ENCODE measurements at places on chromosomes 7 and 10.

DNA sequence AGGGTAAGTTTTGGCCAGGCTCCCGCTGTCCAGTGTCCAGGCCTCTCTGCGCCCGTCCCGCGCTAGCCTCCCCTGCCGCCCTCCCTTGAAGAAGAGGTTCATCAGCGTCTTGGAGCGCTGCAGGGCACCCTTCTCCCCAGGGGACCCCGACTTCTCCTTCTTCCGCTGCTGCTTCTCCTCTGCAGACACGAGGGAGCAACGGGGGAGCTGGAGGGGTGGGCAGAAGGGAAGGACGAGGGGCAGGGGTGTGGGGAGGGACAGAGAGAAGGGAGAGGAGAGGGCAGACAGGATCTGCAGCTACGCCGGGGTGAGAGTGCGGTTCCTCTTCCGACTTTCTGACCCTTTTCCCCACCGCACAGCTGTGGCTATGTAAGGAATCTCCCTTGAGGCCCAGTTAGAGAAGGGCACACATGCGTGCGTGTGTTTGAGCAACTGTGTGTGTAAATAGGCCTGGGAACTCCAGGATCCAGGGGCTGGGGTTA, 12.8 kb downstream of the PDZD7 start:
- no peak for DNase-seq

GRCh38 chr10:69994262-69994661, 58.4 kb upstream of the MACROH2A2 start:
- DNase-seq: no peak

- no peak for DNase-seq
These were observed 3.4 kb downstream of the STYXL1 start for GRCh38 chr7:76044375-76044865.

DNA sequence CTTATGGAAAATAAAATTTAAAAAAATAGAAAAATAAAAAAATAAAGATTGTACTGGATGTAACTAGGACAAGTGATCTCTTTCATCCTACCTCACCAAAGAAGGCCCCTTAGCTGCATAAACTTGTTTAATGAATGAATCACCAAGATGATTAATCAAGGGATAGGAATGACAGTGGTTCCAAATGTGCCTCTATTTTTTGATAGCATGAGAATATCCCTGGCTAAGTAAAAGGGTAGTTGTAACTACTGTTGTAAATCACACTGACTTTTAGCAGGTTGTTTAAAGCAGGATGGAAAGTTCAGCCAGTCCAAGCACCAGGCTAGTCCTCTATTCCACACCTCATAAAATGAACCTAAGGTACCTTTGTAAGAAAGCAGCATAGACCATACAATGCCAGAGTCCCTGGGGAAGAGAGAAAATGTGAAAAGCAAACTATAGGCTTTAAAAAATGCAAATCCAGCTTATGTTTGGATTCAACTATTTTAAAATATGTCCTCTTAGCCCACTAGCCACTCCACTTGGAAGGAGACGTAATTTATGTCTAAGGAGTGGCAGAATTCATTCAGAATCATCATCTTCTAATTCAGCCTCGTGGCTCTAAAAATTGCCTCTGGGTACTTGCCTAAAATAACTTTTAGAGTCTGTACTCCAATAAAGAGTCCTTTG, 126.8 kb downstream of the SKIDA1 start:
- DNase-seq: no peak

DNA sequence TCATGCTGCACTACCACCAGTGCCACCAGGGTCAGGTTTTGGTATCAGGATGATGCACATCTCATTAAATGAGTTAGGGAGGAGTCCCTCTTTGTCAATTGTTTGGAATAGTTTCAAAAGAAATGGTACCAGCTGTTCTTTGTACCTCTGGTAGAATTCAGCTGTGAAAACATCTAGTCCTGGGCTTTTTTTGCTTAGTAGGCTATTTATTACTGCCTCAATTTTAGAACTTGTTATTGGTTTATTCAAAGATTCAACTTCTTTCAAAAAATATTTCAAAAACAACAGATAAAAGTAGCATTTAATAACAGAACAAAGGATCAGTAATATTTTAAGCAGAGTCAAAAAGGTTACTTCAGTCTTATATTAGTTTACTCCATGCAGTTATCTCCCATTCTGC, 6.4 kb upstream of the ZNF716 start:
- no peak for DNase-seq

GRCh38 chr10:63666836-63667383, 145.7 kb downstream of the REEP3 start:
- DNase-seq: no peak

GRCh38 chr7:8111282-8111960, 142.8 kb downstream of the GLCCI1 start:
- DNase-seq: no peak

GRCh38 chr7:1232103-1232466, 587 bp upstream of the UNCX start:
- DNase-seq: no peak

DNA sequence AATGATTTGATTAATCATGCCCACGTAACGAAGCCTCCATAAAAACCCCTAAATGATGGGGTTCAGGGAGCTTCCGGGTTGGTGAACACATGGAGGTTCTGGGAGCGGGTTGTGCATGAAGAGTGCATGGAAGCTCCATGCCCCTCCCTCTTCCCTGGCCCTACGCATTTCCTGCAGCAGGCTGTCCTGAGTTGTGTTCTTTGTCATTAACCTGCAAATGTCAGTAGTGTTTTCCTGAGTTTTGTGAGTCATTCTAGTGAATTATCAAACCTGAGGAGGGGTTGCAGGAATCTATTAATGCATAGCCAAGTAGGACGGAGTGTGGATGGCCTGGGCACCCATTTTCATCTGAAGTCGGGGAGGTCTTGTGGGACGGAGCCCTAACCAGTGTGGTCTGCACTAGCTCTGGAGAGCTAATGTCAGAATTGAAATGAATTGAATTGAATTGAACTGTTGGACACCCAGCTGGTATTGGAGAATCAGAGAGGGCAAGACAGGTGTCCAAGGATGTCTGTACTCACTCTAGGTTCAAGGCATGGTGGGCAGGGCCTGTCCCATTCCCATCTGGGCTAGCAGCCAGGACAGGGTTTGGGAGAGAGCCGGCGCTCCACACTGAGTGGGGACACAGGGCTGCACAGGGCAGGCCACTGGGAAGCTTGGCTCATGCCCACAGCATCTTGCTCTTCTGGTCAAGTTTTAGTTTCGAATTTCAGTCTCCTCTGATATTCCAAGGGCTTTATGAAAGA, 22.3 kb upstream of the ARHGAP22 start:
- DNase-seq: no peak

Measured in GOT3 (cell line).